Tibial nerve (tissue), 4 donors: ENCODE measurements at places on chromosomes 3 and 15.

DNA sequence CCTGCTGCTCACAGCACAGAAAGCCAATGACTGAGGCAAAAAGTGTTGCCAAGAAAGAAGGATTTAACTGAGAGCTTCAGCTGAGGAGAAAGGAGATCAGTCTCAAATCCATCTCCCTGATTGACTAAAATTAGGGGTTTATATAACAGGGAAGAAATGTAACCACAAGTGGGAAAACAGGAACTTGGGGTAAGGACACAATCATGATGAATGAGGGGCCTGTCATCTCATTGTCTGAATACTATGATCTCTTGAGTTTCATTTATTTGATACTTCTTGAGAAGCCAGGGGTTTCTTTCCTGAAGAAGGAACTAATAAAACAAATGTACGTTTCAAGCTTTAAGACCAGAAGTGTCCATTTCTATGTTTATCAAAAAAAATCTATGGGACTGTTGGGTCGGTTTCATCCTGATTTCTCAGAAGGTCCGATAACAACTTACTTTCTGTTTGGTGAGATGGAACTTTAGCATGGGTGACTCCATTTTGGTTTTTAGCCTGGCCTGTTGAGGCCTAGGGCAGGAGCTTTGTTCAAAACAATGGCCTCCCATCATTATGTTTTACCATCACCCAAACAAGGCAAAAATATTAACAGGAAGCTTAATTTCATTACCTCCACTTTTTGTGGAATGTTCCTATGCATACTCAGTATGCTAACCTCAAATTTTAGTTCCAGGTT, 76.6 kb upstream of the PIAS1 start:
- DNase-seq: no peak

GRCh38 chr15:98294126-98294525, 333.6 kb downstream of the ARRDC4 start:
- DNase-seq: no peak

GRCh38 chr15:51460796-51461195, 119.3 kb downstream of the GLDN start:
- DNase-seq: no peak

- DNase-seq: no peak
Observed at GRCh38 chr3:151275091-151275490, 3.3 kb downstream of the P2RY14 start.

GRCh38 chr15:64870353-64870752, 28.6 kb downstream of the PLEKHO2 start:
- no peak for DNase-seq

- DNase-seq: no peak
Observed at GRCh38 chr3:171811913-171812335, 1.6 kb upstream of the PLD1 start.

GRCh38 chr3:118781839-118782238, 252.8 kb downstream of the IGSF11 start:
- DNase-seq: no peak
